Dermis microvascular lymphatic vessel endothelial cell (primary cell): ENCODE measurements at places on chromosomes 6 and 20.

DNA sequence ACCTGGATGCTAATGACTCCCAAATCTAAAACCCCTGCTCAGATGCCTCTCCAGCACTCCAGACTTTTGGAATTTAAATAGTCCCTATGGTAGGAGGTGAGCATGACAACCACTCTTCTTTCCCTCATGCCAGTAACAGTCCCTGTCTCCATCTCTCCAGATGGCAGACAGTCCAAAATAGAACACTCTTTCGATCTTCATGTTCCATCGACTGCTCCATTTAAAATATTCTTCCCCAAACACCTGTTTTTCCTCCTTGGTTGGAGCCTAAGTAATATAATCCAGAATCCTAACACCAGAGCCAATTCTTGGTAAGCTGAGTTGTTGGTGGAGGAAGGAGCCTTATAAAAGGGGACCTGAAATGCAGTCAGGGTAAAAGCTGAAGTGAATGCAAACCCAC, 723.5 kb upstream of the CHD6 start:
- no peak for DNase-seq

DNA sequence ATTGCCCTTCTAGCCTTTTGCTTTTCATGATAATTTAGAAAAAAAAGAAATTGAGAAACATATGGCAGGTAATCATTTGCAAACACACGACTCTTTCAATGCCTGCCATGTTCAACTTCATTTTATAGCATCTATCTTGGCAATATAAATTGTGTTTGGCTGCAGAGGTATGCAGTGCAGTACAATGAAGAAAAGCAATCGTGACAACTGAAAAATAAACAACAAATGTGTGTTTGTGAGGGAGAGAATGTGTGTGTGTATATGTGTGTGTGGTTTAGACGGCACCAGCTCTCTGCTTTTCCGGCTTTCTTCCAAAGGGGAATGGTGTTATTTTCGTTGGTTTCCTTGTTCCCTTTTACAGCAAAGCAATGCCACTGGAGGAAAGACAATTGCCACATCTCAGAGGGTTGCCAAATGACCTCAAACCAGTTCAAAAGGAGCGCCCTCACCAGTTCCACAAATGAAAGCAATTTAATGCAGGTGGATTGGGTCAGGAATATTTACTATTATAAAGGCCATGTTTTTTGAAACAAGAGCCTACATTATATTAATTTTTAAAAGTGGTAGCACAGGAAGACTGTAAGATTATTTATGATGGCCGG, 587.2 kb downstream of the PRKN start:
- DNase-seq: no peak

DNA sequence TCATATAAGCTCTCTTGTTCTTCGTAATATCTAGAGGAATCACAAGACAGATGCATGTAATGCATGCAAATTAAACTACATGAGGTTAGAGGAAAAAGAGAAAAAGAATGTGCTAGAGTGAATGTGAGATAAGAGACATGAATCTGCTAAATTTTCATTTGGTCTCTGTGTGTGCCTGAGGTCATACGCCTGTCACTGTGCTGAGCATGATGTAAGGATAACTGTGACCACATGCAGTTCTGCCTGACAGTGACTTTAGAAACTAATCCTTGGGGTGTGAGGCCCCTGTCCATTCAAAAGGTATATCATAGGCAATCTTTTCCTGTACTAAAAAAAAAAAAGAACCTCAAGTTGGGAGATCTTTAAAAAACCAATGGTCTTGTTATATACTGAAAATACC, 70.6 kb downstream of the SHPRH start:
- DNase-seq: no peak

DNA sequence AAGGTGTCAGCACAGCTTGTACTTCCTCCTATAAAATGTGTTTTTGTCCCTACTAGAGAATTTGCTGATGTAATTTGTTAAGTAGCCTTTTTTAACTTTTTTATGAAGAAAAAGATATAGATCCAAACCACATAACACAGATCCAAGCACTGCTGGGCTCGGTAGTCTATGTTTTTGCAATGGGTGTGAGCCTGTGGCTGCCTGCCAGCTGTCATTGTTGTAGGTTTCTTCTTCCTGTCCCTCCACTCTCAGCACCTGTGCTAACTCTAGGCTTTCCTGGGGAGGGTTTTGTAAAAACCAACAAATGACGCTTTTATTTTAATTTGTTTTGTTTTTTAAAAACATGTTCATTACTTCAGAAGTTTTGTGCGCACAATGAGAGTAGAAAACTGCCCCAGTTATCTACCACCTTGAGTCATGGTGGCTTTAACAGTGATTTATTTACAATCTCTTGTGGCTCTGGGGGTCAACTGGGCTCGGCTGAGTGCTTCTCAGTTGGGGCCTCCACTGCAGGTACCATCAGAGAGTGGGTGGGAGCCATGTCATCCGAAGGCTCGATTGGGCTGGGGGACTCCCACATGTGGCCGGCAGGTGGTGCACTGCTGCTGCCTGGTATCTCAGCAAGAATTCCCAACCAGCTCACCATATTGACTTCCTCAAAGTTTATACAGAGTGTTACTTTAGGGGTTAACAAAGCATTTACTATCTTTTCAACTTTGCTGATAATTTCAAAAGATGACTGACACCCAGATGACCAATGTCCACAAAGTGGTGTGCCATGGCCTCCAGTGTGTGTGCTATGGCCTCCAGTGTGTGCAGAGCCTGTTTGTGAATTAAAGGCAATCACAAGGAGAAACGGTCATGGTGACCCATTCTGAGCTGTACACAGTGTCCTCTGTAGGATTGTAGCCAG, 3.0 kb upstream of the CCR6 start:
- DNase-seq: no peak

- DNase-seq: no peak
Measured at GRCh38 chr20:4998160-4998651, 3.1 kb downstream of the SLC23A2 start.

DNA sequence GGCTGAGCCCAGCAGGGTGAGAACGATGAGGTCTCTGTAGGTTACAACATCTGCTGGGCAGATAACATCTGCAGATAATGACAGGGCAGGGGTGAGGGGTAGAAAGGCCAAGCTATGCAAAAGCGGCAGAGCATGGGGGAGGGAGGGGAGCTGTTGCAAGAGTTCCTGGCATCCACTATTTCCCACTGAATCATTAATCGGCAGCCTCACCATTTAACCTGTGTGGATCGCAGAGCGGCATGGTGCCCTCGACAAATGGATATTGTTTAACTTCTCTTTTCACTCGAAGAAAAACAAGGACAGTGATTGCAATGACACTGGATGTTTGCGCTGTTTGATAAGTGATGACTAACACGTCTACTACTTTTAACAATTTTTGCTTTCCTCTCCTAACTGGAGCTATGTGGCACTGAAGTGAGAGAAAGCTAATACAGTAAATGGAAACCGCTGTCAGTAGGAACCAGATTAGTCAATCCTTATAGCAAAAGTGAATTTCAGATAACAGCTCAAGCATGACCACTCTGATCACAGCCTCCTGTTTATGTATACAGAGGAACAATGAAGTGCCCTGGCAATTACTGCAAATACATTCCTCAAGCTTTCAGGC, 381.5 kb downstream of the TFAP2A start:
- no peak for DNase-seq

DNA sequence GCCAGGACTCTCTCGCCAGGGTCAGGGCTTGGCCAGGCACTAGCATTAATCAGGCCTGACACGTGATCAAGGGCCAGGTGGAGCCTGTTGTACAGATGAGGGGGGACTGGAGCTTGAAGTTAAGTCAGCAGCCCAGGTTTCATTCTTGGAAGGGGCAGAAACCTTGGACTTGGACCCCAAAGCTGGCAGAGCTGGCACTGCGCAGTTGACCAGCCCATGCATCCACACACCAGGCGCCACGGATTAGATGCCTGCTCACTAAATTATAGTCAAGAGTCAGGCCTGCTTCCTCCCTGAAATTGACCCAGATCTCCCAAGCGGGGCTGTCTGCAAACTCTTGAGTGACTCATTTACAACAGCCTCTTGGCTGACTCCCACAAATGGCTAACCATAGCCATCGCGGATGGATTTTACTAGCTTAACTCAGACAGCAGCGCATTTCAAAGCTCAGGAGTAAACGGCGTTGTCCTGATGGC, 4.1 kb upstream of the TAF4 start:
- DNase-seq: no peak

DNA sequence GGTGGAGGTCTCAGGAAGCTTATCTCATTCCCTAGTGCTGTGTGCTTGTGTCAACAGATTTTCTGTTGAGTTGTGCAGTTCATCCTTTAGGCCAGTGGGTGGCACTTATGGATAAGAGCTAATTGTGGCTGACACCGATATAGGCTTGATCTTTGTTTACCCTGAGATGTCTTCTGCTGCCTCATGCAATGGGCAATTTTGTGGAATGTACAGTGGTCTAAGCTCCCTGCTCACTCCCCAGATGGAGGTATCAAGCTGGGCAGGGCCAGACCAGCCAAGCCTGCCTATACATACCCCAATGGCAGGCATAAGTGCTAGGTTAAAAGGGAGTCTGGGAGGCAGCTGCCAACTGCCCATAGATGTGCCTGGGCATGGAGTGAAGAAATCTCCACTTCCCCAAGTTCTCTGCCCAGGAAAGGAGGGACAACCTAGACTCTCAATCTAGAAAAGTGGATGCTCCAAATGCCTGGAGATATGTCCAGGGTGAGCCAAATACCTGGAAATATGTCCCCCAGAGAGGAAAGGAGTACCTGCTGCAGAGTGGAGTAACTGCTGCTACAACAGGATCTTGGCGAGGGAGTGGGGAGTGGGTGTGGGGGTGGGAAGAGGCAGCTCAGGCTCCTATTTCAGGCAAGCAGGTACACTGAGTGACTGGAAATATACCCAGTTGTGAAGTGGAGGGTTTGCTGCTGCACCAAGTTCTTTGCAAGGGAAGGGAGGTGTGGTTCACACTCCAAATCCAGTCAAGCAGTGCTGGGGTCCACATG, 53.2 kb upstream of the ARG1 start:
- peak; percentile 59 for DNase-seq

DNA sequence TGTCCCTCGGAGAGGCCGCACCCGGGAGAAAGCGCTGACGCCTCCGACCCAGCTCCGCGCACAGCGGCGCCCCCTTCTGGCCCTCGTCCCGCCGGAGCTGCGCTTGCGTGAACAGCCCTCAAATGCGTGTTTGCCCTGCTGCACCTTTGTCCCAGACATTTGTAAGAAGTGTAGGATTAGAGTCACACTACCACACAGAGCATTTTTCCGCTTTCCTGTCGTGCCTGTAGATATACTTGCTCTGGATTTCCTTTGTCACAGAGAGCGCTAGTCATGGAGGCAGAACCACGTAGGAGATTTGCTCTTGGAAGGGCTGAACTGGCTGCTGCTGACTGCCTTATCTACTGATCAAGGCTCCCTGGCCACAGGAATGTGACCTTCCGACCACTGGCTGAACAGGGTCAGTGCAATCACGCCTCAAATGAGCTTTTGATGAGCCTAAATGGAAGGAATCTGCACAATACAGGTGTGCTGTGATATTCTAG, 62.3 kb downstream of the PAX1 start:
- no peak for DNase-seq

DNA sequence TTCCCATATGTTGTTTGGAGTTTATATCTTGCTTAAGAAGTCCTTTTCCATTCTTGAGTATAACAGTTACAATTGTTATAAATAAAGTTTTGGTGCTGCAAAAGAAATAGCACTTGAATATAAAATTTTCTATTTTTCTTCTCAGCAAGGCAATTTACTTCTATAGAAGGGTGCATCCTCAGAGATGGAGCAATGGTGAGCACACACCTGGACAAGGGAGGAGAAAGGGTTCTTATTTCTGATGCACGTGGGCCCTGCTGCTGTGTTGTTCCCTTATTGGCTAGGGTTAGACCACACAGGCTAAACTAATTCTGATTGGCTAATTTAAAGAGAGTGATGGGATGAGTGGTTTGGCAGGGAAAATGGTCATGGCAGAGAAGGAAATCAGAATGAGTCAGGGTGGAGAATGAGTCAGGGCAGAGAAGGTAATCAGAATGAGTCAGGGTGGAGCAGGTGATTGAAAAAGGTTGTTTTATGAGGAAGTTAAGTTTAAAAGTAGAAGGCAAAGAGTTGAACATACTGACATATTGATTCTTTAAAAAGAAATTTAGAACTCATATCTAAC, 38.0 kb downstream of the CST8 start:
- DNase-seq: no peak

GRCh38 chr6:130019326-130020072, 1.1 kb downstream of the L3MBTL3 start:
- peak; percentile 57 for DNase-seq

DNA sequence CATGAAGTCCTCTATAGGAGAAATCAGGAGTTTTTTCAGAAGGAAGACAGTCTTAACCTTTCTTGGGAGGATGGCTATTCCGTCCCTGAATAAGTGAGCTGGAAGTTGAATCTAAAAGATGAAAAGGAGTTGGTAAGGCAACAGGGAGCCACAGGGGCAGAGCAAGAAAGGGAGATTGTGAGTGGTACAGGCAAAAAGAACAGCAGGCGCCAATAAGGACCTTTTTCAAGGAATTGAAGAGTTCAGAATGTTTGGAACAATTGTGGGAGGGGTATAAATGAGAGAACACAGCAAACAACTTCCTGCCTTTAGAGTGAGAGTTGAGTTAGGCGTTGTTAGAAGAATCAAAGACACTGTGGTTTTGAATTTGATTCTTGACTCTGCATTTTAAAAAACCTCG, 1003.7 kb downstream of the EPHA7 start:
- no peak for DNase-seq

DNA sequence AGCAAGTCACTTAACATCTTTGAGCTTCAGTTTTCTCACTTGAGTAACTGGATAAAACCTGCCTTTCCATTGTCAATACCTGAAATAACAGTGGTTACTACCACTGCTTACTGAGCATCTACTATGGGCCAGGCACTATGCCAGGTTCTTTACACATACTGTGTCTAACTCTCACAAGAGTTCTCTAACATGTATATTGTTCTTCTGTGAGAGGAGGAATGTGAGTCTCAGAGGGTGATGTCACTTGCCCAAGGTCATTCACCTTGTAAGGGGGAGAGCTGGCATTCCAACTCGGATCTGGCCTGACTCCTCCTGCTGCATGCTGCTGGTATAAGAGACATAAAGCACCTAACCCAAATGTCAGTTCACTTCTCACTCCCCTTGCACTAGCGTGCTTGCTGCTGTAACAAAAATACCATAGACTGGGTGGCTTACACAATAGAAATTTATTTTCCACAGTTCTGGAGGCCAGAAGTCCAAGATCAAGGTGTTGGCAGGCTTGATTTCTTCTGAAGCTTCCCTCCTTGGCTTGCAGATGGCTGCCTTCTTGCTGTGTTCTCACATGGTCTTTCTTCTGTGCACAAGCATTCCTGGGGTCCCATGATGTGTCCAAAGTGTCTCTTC, 21.9 kb upstream of the SGK2 start:
- no peak for DNase-seq

- DNase-seq: peak; percentile 96
Measured at GRCh38 chr6:26351544-26351953, 13.4 kb upstream of the BTN3A2 start.

DNA sequence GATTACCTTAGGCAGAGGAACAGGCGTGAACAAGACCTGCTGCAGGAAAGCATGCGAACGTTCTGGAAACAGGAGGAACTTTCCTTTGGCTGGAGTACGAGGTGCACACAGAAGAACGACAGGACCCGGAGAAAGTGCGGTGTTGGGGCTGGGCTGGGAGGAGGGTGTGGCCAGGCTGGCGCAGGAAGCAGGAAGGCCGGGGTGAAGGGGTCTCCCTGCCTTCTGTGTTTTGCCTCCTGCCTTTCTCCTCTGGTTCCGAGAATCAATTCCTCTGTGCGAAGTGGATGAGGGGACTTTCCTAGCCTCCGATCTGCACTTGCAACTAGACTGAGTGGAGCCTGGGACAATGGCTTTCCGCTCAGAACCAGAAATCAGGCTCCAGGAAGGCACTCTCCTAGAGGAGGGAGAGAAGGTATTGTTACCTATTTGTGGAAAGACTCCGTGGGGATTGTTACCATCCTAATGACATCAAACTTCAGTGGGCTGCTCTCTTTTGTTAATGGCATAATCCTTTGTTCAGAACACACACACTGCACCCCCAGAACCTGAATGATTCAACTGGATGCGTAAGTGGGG, 22.9 kb upstream of the PLEKHG1 start:
- no peak for DNase-seq
